ENCODE measurements at places on chromosomes 6 and 20. TPM values are rescaled to one million over a fixed set of nuclear protein-coding genes. Genes with fewer than 3 reads are reported as not detected.

SOX4 gene
- total RNA-seq: 10.4 TPM

FNDC11 gene
- total RNA-seq: 0.09 TPM

PCMTD2 gene
- total RNA-seq: 13.6 TPM

RIOK1 gene
- total RNA-seq: 13.4 TPM

SLC26A8 gene
- not detected for total RNA-seq

SLC17A5 gene
- total RNA-seq: 13.8 TPM

VGLL2 gene
- not detected for total RNA-seq

TASP1 gene
- 8.8 TPM for total RNA-seq

LY6G6D gene
- not detected for total RNA-seq

MYH7B gene
- not detected for total RNA-seq

RCAN2 gene
- total RNA-seq: not detected

HEBP2 gene
- 40.5 TPM for total RNA-seq

CDSN gene
- not detected for total RNA-seq
